NCI-H345 (cell line): ENCODE measurements at places on chromosomes 11 and 22.

- DNase-seq = no peak
Measured at GRCh38 chr11:55655096-55655495, 6.9 kb upstream of the OR4C6 start.

GRCh38 chr11:86194998-86195397, 49.6 kb upstream of the EED start:
- DNase-seq = no peak

GRCh38 chr22:48943567-48944432, 883.9 kb downstream of the BRD1 start:
- peak; percentile 23 for DNase-seq

- DNase-seq = no peak
Measured at GRCh38 chr11:94563848-94564467, 3.2 kb upstream of the PIWIL4 start.

DNA sequence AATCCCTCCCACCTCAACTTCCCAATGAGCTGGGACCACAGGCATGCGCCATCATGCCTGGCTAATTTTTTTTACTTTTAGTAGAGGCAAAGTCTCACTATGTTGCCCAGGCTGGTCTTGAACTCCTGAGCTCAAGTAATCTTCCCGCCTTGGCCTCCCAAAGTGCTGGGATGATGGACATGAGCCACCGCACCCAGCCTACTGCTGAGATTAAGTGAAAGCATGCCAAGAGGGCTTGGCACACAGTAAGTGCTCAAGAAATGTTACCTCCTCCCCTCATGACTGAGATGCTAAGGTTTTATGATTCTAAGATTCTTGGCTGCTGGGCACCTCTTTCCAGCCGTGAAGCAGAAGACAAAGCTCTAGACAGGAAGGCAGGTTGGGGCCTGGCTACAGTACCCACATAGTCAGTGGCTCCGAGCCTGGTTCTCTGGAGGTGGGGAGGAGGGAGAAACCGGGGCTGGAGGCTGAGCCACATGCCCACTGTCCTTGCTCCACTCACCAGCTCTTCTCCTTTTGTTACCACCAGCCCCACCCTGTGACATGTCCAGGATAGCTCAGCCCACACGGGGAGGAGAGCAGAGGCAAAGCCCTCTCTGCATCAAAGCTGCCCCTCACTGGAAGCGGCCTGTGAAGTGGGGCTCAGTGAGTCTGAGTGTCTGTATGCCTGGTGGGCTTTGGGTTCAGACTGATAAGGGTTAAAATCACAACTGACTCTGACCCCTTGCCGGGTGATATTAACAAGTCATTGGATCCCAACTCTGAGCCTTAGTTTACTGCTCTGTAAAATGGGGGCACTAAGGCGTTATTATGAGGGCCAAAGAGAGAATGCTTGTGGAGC, 12.9 kb downstream of the ARHGEF17 start:
- no peak for DNase-seq

- peak; percentile 65 for DNase-seq
Measured at GRCh38 chr22:29470159-29470855, 9.7 kb upstream of the NEFH start.

DNA sequence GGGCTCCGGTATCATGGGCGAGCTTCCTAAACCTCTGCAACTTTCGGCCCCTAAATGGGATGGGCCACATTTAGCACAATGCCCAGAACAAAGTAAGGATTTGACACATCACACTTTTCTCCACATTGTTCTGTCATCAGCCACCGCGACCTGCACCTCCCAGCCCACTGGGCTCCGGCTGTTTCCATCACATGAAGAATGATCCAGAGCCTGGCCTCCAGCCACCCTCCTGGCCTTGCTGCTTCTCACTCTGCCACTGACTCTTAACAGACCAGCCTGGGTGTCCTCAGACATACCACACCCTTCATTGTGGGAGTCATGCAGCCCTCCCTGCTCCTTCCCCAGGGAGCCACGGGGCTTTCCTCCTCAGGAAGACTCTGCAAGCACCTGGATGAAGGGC, 113.7 kb downstream of the IGLL1 start:
- DNase-seq = no peak

DNA sequence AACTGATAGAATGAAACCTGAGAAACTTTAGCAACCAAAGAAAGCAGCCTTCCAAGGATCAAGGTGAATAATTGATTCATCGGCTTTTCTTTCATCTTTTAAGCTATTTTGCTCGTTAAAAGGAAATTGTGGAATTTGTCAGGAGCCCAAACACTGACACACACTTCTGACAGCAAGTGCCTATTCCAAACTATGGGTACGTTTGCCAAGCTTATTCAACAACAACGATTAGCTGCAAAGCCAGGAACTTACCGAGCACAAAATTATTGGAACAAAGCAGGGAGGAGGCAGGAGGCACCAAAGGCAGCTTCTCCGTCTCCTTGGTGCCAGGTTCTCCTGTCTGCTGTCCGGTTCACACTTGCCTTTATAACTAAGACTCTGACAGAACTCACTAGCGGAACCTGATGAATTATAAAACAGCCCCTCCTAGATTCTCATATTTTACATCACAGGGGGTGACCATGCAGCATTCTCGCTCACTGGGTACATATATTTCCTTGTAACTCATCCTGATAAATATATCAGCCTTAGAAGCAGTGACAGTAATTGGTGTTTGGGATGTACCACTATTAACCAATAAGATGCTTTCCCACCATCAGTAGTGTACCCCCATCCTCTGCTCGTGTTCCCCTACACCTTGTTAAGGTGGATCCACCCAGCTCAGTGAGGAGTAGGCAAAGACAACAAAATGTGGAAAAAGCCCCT, 395.9 kb upstream of the CCDC90B start:
- DNase-seq = peak; percentile 34

DNA sequence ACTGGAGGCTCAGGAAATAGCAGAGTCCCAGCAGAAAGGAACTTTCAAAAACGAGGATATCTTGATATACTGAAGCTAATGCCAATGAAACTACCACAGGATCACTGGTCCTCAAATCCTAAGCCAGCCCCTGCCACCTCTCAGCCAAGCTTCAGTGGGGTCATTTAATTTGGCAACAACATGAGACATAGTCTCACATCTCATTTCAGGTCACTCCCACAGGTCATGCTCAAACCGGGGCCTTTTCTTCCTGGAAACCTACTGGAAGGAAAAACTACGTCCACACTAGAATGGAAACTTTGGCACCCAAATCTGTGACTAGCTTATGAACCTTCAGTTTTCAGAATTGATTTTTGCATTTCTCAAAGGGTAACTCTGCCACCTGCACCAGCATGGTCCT, 61.9 kb upstream of the CYP2D6 start:
- no peak for DNase-seq

- DNase-seq = no peak
Measured at GRCh38 chr22:44570476-44571445, 72.7 kb upstream of the RTL6 start.

DNA sequence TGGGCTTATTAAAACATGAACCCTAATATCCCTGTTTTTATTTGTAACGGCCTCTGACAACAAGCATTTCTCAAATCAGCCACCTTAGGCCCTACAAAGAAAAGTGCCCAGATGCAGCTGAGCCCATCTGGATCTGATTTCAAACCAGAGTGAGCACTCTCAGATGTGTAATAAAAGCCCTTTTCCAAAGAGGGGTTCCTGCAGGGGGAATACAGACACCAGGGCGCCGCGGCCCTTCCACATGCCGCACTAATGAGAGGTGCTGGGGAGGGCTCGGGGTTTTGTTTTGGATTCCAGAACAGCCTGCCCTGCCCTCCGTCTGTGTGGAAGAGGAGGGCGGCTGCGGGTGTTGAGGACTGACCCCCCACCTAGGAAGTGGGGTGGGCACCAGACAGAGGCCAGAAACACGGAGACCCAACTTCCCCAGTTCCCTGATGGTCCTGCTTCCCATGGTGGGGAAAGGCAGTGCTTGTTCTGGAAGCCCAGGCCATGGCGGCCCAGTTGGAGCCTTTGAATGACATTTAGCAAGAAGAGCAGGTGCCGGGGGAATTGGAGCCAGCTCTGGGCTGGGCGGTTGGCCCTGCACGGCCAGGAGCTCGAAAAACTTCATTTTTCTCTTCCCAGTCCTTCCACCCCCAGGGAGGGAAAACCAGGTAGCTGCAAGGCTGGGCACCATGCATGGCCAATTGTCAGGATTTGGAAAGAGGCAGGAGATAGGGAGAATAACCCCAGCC, 63.7 kb downstream of the MACROD1 start:
- DNase-seq = no peak

DNA sequence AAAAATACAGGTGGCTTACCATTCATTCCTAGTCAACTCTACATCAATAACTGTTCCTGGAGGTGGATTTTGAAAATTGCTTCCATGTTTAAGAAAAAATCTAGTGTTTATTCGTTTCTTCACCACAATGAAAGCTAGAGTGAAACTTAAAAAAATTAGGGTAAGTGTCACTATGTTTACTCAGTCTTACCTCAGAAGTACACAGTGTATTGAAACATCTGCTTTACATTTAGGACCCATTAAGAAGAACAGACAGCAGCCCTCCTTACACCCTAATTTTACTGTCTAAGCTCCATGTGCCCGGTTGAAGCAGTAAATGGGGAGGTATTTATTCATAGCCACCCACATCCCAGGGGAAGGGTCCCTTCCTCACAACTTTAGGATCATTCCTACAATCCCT, 51.4 kb downstream of the PIWIL3 start:
- DNase-seq = no peak

- DNase-seq = no peak
Measured at GRCh38 chr11:15494740-15495139, 380.0 kb downstream of the INSC start.

DNA sequence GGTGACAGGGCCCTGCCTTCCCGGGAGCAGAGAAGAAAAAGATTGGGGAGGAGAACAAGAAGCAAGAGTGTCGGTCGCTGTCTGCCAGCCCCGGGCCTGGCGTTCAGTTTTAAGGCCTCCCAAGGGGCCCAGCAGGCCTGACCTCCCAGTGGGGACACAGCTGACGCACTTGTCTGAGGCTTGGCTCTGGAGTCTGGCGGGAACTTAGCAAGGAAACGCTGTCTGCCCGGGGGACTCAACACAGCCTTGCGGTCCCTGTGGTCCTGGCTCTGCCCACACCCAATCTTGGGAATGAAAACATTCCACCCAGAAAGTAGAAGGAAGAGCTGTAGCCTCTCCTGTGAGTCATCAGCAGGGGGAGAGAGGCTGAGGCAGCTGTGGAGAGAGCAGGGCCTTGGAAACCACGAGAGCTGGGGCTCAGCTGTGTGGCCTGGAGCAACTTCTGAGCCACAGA, 54.4 kb downstream of the TRAF6 start:
- peak; percentile 51 for DNase-seq

DNA sequence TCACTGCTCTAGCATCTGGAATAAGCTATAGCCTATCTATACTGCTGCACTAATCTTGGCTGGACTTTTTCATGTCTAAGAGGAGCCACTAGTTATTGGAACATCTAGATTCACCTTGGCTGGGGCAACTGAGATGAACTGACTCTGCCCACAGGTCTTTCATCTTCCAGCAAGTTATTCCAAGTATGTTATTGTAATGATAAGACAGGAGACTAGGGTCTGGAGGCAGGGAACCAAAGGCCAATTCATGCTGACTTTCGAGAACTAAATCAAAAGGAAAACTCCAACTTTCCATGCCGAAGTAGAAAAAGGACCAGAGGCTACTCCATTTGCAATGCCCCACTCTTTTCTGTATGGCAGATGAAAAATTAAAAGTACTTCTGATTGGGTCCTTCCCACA, 1243.0 kb upstream of the RAG2 start:
- DNase-seq = no peak

- DNase-seq = no peak
Measured at GRCh38 chr22:44272401-44272771, 40.4 kb downstream of the SHISAL1 start.

DNA sequence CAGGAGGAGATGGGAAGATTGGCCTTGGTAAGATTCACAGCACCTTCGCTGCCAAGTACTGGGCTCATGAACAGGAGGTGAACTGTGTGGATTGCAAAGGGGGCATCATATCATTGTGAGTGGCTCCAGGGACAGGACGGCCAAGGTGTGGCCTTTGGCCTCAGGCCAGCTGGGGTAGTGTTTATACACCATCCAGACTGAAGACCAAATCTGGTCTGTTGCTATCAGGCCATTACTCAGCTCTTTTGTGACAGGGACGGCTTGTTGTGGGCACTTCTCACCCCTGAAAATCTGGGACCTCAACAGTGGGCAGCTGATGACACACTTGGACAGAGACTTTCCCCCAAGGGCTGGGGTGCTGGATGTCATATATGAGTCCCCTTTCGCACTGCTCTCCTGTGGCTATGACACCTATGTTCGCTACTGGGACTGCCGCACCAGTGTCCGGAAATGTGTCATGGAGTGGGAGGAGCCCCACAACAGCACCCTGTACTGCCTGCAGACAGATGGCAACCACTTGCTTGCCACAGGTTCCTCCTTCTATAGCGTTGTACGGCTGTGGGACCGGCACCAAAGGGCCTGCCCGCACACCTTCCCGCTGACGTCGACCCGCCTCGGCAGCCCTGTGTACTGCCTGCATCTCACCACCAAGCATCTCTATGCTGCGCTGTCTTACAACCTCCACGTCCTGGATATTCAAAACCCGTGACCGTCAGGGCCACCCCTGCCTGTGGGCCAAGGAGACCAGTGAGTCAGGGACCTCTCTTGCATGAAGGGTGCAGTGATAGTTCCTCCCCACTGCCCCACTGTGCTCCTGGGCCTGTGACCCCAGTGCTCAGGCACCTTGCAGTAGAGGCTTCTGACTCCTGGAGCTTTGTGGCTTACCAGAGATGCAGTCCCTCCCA, 83.6 kb downstream of the BCR start:
- no peak for DNase-seq

DNA sequence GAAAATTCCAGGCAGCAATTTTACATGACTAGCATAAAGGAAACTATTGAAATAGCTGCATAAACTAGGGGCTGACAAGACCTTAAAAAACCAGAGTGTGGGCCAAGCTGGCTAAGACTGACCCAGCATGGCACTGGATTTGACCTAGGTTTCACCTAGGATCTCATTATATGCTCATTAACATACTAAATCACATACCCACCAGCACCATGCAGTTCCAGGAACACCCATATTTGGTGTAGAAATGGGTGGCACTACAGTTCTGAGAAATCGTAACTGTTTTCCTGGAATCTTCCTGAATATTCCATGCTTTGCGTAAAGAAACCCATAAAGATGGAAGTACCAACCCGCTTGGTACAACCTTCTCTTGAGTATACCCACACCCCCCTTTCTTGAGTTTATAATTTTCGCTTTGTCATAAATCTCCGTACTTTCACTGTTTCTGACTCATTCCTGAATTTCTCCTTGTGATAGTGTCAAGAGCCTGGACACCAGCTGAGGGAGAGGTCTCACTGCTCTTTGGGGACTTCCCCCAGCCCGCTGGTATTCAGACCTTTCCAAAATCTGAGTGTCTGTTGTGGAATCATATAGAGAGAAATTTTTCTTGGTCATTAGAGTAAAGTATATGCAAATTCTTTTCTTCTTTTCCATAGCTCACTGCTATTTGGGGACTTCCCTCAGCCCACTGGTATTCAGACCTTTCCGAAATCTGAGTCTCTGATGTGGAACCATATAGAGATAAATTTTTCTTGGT, 55.1 kb downstream of the MTMR3 start:
- no peak for DNase-seq
